ENCODE measurements at places on chromosomes 12 and 14.

- peak; percentile 45 for DNase-seq
These were observed 79.3 kb downstream of the ARF6 start for GRCh38 chr14:49972131-49972671.

- no peak for DNase-seq
These were observed 1936.8 kb upstream of the SEL1L start for GRCh38 chr14:83470466-83470865.

DNA sequence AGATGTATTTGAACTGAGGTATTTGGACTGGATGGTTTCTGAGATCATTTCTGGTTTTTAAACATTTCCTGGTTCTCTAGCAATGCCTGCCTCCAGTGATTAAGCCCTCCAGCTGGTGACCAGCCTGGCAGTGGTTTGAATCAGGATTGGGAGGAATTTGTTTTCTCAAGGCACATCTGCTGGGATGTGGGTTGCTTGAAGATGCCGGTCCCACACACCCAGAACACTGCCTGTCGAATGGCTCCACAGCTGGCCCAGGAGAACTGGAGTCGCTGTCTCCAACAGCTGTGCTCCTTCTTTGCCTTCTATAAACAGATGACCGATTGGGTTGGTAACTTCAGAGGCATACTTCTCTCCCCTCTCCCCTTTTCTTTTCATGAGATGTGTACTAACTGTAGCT, 258.0 kb upstream of the DDHD1 start:
- DNase-seq: no peak

GRCh38 chr14:96304956-96305355, 48.9 kb downstream of the BDKRB1 start:
- no peak for DNase-seq
